ENCODE measurements at places on chromosomes 2 and 18.

DNA sequence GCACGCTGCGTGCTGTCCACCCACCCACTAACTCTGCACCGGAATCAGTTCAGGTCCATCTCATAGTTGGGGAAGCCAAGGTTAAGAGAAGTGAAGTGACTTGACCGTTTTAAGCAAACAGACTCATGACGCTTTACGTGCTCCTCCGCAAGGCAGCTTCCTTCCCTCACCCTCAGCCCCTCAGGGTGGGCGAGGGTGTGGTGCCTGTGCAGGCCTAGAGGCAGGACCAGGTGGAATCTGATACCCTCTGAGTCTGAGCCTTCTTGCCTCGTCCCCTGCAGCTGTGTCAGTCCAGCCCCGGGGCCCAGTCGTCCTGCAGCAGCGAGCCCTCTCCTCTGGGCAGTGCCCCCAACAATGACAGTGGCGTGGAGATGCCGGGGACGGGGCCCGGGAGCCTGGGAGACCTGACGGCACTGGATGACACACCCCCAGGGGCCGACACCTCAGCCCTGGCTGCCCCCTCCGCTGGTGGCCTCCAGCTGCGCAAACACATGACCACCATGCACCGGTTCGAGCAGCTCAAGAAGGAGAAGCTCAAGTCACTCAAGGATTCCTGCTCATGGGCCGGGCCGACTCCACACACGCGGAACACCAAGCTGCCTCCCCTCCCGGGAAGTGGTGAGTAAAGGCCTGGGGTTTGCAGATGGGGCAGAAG, 250.5 kb downstream of the GLI2 start:
- no peak for DNase-seq

DNA sequence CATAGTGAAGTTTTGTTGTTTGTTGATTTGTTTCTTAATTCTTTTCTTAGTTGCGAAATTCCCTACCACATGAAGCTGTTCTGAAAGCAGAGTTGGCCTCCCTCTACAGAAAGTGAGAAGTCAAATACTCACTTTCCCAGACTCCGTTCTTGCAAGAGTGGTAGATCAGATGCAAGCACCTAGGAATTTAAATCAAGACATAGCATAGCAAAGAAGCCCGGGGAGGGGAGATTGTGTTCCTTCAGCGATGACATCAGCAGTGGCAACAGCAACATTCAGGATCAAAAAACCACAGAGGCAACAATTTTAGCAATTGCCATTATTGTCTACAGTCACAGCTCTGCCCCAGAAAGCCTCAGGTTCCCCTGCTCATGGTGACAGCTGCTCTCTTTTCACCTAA, 580.0 kb downstream of the RNF144A start:
- DNase-seq = no peak

- no peak for DNase-seq
Measured at GRCh38 chr2:241775223-241776177, 1.1 kb upstream of the GAL3ST2 start.

DNA sequence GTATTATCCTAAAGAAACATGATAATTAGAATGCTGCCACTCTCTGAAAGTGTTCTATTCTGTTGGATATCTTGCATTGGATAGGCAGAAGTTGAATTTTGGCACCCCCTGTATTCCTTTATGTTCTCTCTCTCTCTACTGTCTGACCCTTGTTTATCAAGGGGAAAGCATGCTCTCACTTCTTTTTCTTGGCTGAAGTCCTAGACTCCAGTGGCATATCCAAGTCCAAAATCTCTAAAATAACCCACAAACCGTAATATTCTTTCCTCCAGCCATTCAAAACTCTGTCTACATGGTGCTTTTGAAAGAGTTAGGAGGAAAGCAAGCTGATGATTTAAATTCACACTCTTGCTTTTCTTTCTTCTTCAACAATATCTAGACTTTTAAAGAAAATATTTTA, 669.7 kb downstream of the TDRD15 start:
- DNase-seq = no peak

DNA sequence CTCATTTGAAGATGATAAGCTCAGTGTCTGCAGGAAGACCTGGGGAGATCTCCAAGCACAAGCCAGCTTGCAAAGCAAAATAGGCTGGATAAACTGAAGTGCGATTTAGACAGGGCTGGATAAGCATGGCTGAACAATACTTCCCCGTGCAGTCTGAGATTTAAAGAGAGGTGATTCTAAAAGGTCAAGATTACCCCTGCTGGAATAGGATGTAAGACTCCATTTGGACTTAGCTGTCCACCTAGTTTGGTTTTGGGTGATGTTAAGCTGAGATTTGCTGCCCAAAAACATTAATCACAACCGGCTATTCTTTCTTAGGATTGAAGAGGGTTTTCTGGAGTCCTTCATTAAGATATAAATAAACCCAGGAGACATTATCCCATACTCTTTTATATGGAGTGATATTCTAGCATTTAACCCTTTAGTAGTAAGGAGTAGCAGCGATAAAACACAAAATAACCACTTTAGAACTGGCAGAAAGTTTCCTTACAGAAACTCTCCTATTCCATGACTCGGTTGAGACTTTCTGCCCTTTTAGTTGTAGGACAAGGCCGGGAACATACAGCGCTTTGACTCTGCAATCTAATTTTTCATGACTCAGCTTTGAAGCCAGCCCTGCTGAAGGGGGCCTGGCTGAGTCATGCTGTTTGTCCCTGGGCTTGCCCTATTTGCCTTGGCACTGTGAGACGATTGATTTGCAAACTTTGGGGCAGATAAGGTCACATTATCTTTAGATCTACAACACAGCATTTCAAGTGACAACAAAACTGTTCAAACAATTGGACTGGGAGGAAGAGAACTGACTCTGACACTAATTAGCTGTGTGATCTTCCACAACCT, 238.2 kb downstream of the GCA start:
- no peak for DNase-seq

DNA sequence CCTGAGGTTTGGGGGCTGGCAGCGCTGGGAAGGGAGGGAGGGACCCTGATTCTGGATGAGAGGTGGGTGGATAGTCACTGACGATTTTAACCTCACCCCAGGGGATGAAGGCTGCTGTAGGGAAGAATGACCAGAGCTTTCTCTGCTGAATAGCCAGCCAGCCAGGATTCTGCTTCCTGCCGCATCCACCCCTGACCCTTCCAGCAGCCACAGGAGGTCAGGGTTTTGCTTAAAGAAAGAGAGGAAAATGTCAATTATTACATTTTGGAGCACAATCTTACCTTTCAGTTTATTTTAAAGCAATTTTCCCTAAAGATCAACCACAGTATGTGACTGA, 217.7 kb downstream of the GBX2 start:
- no peak for DNase-seq

GRCh38 chr2:23199115-23199918, 185.7 kb upstream of the KLHL29 start:
- DNase-seq = no peak

GRCh38 chr18:46372670-46373069, 268.5 kb downstream of the HAUS1 start:
- DNase-seq = no peak

GRCh38 chr2:210776756-210777155, 220.4 kb downstream of the CPS1 start:
- no peak for DNase-seq

GRCh38 chr18:23673725-23674124, 11.0 kb upstream of the ANKRD29 start:
- DNase-seq = no peak

- DNase-seq = no peak
Measured at GRCh38 chr18:1653873-1654272, 749.2 kb downstream of the ADCYAP1 start.
